ENCODE measurements at places on chromosomes 7 and 10.

GRCh38 chr7:43208242-43208641, 95.8 kb downstream of the HECW1 start:
- no peak for DNase-seq

DNA sequence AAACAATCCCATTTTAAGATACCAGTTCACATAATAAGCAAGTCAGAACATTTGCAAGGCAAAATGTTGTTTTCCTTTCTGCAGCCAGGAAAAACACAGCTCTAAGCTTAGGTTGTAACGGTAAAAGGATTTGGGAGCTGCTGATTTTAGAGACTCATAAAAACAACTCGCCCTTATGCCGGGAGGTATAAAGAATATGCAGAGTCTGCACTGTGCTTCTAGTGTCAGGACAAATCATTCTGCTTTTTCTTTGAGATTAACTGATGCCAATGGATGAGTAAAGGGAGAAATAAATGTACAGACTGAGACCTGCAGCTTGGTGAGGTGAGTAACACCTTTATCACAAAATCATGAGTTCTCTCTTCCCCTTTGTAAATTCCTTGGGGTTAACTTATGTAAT, 2.0 kb upstream of the SFR1 start:
- DNase-seq = no peak

DNA sequence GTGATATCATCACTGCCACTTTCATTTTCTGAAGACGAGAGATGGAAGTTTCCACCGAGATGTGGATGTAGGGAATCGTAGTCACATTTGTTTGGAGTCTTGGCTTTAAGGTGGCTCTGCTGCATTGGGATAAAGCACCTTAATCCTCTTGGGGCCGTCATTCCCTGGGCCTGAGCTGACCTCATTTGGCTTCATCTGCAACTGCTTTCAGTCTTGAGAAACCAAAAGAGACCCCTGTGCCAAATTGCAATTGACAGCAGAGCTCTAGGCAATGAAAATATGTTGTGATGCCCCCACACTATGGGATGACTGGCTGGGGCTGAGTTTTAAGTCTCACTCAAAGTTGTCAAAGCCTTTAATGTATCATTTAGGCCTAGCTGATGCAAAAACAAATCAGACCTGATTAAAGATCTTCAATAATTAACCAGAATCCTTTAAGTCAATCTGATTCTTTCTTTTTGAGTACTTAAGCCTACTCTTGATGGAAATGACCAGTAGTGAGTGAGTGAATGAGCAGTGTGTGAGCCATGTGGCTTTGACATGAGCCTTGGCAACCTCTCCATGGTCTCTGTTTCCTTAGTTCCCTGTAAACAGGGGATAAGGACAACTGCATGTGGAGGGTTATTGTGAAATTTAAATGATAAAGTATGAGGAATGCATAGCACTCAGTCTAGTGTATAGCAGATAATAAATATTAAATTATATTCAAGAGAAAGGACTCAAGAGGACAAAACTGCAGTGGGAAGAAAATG, 155.0 kb downstream of the BMPER start:
- DNase-seq = no peak

DNA sequence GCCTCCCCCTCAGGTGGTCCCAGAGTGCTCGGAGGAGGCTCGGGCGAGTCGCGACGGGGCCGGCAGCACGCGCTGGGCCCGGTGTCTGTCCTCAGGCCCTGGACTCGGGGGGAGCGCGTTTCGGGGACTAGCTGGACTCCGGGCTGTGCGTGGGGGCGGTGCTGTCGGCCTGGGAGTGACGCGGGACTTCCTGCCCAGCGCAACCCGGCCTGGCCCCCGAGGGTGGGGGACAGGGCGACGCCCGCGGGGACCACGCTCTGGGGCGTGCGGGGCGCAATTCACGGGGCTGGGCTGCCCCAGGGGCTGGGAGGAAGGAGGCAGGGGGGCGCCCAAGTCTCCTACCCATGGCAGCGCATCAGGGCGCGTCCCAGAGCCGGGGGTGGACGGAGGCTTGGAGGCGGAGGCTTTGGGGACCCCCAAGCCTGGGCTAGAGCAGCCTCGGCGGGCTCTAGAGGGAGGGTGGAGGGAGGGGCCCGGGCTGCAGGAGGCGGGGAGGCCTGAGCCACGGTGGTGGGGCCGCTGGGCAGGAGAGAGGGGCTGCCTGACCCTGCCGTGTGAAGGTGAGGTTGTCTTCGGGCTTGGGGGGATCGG, 2.3 kb upstream of the VENTX start:
- no peak for DNase-seq

- no peak for DNase-seq
Observed at GRCh38 chr7:108486291-108486966, 30.2 kb upstream of the NRCAM start.

DNA sequence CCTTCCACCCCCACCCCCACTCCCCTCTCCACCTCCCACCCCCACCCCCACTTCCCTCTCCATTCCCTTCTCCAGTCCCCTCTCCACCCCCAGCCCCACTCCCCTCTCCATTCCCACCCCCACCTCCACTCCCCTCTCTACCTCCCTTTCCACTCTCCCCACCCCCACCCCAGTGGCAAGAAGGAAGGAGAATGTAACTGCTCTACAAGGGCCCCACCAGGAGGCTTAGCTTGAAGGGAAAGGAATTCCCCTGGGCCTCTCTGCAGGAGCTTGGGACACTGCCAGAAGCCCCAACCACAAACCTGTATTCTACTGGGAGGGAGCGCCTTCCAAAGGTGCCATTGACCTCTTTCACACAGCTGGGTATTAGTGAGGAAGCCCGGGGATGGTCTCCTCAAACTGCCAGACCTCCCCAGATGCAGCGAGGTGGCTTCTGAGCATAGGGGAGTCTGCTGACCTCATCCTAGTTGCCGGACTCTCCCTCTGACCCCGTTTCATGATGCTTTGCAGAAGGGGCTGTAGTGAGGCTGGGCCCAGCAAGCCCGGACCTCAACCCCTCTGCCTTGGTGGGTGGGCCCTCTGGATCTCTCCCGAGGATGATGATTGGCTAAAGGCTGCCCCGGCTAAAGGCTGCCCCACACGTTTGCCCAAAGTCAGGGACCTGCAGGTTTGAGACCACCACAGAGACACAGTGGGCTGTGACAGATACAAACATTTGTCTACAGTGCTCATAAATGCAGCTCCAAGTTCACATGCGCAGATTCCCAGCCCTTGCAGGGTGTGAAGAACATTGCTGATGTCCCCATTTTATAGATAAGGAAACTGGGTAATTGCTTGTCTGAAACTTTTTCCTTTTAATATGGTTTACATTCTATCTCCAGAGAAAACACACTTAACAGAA, 2.9 kb downstream of the DEPP1 start:
- no peak for DNase-seq

DNA sequence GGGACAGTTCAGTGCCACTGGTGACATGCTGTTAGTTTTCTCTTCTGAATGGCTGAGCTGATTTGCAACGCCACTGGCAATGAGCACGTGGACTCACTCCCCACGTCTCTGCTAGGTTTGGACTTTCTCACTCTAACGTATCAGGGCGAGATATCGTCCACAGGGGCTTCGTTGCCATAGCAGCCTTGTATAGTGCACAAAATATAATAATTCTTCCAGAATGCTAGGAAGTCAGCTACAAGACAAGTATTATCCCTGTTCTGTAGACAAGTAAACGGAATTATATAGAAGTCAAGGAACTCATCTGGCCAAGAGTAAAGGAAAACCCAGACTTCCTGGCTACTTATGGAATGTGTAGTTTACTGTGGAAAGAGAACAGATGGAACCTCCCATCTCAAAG, 226.8 kb downstream of the ARHGAP21 start:
- DNase-seq = no peak

- DNase-seq = no peak
Observed at GRCh38 chr7:99790407-99790806, 6.4 kb upstream of the CYP3A4 start.

DNA sequence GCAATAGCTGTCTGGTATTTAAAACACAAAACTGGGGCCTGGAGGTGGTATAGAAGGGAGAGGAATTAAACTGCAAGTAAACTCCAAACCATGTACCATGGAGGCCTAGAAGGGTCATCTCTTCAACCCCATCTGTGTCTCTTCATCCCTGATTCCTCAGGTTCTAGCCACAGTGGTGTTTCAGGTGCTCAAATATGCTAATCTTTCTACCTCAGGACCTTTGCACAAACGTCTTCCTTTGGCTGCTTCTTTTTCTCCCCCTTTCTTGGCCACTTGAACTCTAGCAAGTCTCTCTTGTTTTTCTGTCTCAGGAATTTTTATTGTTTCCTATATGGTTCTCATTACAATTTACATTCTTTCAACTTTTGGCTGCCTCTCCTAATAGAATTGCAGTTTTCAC, 25.6 kb upstream of the MTPN start:
- DNase-seq = no peak

DNA sequence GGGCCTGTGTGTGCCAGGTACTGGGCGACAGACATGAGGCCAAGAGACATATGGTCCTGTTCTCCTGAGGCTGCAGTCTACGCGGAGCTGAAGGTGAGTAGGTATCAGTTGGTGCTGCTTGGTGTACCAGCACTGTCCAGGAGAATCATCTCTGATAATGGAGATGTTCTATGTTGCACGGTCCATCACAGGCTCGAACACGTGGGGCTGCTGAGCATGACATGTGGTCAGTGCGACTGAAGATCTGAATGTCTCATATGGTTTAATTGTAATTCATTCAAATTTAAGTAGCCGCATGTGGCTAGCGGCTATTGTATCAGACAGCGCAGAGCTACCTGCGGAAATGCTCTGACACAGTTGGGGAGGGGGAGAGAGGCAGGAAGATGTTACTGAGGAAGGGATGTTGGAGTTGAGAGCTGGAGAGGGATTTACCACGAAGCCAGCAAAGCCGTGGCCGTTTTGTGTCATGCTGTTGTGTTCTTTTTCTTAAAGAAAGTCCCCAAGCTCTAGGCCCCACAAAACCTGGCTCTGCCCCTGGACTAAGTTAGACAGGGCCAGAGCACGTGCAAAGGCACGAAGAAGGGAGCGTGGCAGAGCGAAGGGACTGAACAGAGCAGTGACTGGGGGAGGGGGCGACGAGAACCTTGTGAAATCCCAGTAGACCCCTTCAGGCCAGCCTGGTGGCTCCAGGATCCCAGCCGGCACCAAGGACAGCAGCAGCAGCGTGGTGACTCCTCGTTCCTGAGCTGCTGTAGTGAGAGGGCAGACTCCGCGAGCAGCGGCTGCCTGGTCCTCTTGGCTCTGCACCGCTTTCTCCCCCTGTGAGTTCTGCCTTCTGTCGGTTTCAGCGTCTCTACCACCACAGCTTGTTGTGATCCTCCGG, 20.0 kb downstream of the SMKR1 start:
- DNase-seq = no peak

DNA sequence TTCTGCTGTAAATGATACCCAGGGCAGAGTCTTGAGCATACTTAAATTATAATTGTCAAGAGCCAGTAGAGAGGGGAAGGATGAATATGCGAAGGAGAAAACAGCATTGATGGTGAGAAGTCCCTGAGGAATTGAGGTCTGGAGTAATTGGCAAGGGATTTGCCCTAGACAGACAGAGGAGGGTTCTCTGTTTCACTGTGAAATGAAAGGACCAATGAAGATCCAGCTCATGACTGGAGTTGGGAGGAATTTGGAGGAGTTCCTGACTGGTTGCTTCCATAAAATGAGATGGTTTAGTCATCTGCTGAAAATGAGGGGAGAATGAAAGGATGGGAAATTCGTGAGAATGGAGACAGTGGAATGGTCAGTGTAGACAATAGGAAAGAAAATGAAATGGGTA, 6.8 kb downstream of the PRPF18 start:
- no peak for DNase-seq

- no peak for DNase-seq
Observed at GRCh38 chr10:78643513-78643912, 425.3 kb upstream of the ZMIZ1 start.

GRCh38 chr10:51729822-51730555, 30.6 kb upstream of the CSTF2T start:
- DNase-seq = no peak

DNA sequence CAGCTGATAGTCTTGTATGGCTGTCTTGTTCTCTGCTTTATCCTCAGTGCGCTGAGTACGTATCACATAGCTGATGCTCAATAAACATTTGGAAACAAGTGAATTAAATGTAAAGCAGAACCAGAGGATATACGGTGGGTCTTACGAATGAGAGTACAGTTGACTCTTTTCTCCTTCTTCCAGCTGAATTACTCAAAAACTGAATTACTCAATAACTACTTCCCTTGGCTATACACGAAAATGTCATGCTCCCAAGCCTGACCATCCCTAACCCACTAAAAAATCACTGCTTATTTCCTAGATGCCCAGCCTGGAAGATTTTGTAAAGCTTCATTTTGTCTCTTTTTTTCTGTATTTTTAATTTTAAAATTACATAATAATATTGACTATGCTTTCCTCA, 3.2 kb upstream of the RSU1 start:
- no peak for DNase-seq

DNA sequence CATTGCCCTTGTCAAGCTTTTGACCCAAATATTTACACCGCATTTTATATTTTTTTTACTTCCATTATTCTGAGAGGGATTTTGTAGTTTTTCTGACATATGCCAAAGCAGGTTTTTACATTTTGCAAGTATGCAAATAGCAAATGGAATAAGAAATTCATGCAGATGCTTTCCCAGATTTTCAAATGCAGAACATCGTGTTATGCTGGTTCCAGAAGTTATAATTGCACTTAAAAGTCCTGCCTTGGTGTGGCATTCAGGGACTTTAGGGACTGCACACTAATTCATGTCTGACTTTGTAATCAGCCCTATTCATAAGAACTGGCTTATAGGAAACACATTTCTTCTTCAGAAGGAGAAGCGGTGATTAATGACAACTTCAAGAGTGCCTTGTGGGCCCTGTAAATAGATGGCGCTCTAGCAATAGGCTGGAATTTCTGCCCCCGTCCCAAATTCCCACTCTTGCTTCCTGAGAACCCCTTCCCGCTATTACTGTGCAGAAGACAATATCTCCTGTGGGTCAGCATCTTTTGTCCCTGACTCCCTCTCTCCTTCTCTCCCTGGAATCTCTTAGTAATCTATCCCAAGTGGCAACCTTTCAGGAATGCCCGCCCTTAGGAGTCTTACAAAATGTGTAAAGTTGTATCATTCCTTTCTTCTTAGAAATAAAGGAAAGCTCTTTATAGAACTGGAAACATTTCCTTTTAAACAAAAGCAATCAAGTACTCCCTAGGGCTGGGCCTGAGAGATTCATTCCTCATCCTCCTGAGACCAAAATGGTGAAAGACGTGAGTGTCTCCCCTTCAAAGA, 264.0 kb downstream of the INHBA start:
- no peak for DNase-seq

- no peak for DNase-seq
Observed at GRCh38 chr7:35714407-35714806, 19.5 kb upstream of the HERPUD2 start.

GRCh38 chr10:47053081-47053798, 142.0 kb downstream of the PTPN20 start:
- no peak for DNase-seq

GRCh38 chr7:129914536-129915272, 38.1 kb downstream of the UBE2H start:
- DNase-seq = no peak

GRCh38 chr10:2913474-2913873, 153.9 kb upstream of the PFKP start:
- no peak for DNase-seq

Measured in activated CD8-positive, alpha-beta memory T cell treated with anti-CD3 and anti-CD28 coated beads for 1 hour (primary cell).